Osteocyte (in vitro differentiated cells): ENCODE measurements at places on chromosomes 7 and 10. TPM values are rescaled to one million over a fixed set of nuclear protein-coding genes. Genes with fewer than 3 reads are reported as not detected.

- no peaks in the 10 kb centered on the region for H3K4me1 ChIP-seq
- peaks cover 18% of the 10 kb centered on the region for H3K36me3 ChIP-seq
- no peak overlapping the region for H3K4me3 ChIP-seq
Observed at GRCh38 chr7:39659356-39660013, 36.1 kb downstream of the RALA start.

DNA sequence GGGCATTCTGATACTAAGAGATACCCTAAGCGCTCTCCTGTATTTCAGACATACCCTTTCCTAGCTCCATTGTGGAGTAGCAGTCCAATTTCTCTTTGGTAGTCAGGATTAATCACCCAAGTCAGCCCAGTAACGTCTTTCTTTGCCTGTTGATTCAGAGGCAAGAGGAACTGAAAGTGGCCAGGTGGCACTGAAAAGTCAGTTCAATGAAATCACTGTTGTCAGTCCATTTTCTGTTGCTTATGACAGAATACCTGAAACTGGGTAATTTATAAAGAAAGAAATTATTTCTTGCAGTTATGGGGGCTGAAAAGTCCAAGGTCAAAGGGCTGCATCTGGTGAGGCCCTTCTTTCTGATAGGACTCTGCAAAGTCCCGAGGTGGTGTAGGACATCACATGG, 40.2 kb downstream of the ANKRD61 start:
- no peak overlapping the region for H3K27ac ChIP-seq
- no peaks in the 10 kb centered on the region for H3K36me3 ChIP-seq
- no peak for DNase-seq
- no peaks in the 10 kb centered on the region for H3K4me1 ChIP-seq
- no peaks in the 10 kb centered on the region for H3K27me3 ChIP-seq

VGF gene
- 0.16 and 0.24 TPM in 2 replicates for total RNA-seq

DNA sequence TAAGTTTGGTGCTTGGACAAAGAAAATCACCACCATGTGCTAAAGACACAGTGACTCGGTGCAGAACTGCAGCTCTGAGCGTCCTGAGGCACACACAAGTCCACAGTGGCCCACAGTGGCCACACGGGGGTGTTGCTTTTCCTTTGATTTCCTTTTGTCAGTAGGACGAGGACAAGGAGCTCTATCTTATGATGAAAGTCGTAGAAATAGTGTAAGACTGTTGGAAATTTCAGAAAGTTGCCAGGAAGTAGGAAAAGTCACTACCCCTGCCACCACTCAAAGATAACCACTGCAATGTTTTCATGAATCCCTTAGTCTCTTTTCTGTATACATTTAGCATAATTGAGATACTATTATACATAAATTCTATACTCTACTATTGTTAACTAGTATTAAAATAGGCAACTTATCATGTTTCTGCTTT, 146.0 kb downstream of the TNS3 start:
- no peaks in the 10 kb centered on the region for H3K27me3 ChIP-seq
- peaks cover 8% of the 10 kb centered on the region for H3K4me1 ChIP-seq
- DNase-seq: no peak
- H3K4me3 ChIP-seq: no peak overlapping the region
- peak overlapping the region; percentile 43 for H3K27ac ChIP-seq
- peaks cover 24% of the 10 kb centered on the region for H3K36me3 ChIP-seq

AZGP1 gene
- not detected in 2 replicates for total RNA-seq

AOC1 gene
- total RNA-seq: not detected in 2 replicates

GRCh38 chr10:68594405-68594804, 34.3 kb downstream of the TET1 start:
- peak; percentile 75 for DNase-seq
- peak overlapping the region; percentile 87 for H3K27ac ChIP-seq
- peaks cover 27% of the 10 kb centered on the region for H3K4me1 ChIP-seq
- H3K4me3 ChIP-seq: no peak overlapping the region

GRCh38 chr7:84281518-84281917, 86.9 kb upstream of the SEMA3A start:
- no peaks in the 10 kb centered on the region for H3K27me3 ChIP-seq
- H3K36me3 ChIP-seq: no peaks in the 10 kb centered on the region
- no peak overlapping the region for H3K4me3 ChIP-seq
- H3K4me1 ChIP-seq: peaks cover 11% of the 10 kb centered on the region
- DNase-seq: no peak

DNA sequence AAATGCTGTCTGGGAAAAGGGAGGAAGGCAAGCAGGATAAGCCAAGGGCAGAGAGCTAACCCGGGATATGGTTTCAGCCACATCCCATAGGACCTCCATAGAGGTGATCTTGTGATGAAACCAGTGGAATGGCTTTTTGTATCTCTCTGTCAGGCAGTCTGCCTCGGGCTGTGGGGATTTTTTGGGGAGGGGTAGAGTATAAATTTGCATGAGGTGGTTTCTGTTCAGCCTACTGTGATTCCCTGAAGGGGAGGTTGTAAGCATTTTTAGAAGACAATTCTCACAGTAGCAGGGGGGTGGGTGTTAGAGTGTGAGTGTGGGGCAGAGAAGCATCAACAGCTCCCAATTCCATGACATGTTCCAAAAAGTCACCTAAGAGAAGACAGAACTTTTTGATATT, 11.8 kb downstream of the OR9A2 start:
- DNase-seq: no peak
- peaks cover 6% of the 10 kb centered on the region for H3K36me3 ChIP-seq
- peak overlapping the region; percentile 93 for H3K27ac ChIP-seq
- no peaks in the 10 kb centered on the region for H3K27me3 ChIP-seq
- H3K4me1 ChIP-seq: peaks cover 55% of the 10 kb centered on the region
- no peak overlapping the region for H3K4me3 ChIP-seq

- H3K4me3 ChIP-seq: no peak overlapping the region
- no peak for DNase-seq
- no peaks in the 10 kb centered on the region for H3K36me3 ChIP-seq
- no peak overlapping the region for H3K27ac ChIP-seq
- H3K4me1 ChIP-seq: no peaks in the 10 kb centered on the region
Observed at GRCh38 chr10:120342115-120342714, 114.8 kb upstream of the PLPP4 start.

GRCh38 chr7:26199301-26200037, 1.1 kb downstream of the HNRNPA2B1 start:
- H3K4me3 ChIP-seq: peak overlapping the region; percentile 99
- peaks cover 56% of the 10 kb centered on the region for H3K36me3 ChIP-seq
- no peak for DNase-seq

DNA sequence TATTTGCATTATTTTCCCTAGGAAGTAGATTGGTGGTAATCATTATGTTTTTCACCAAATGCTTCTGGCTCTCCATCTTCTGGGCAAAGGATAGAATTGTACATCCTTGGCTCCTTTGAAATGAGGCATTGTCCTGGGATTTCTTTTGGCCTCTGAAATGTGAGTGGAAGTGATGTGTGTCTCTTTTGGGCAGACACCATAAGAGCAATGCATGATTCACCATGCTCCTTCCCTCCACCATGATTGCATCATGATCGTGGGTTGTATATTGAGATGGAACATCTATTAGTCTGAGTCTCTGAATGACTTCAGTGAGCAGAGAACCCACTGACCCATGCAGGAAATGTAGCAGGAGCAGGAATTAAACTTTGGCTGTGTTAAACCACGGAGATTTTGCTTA, 49.2 kb downstream of the ADRA2A start:
- peaks cover 2% of the 10 kb centered on the region for H3K27me3 ChIP-seq
- H3K4me3 ChIP-seq: no peak overlapping the region
- H3K27ac ChIP-seq: no peak overlapping the region
- H3K36me3 ChIP-seq: no peaks in the 10 kb centered on the region
- peak; percentile 5 for DNase-seq

DNA sequence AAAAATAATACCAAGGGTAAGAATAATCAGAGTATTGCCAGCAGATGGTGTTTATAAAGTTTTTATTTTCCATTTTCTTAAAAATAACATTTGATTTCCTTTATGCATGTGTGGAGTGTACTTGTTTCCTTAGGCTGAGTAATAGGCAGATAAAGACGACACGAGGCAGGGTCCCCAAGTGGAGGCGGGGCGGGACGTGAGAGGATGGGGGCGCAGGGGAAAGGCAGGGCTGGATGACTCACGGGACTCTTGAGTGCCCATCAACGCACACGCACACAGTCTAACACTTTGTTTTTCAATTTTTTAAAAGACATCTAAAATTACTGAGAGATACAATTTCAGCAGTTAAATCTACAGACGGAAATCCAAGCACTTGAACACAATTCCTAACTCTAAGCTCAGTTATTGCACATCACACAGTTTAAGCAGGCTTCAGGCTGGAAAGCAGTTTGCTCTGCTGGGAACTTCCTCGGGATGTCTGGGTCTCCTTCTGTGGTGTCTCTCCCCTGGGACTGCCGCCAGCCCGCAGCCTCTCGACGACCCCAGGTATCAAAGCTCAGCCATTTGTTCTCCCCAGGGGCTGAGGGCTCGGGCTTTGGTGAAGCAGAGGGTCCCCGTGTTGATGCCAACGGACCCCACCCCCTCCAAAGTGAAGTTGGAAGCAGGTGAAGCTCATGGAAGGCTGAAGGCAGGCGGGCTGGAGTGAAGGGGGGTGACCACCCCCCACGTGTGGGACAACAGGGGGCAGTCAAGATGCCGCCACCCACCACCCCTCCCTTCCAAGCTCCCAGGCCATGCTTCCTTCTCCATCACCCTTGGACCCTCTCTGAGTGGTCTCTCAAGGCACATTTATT, 29.1 kb downstream of the SPOCK2 start:
- no peak for DNase-seq
- H3K27ac ChIP-seq: peak overlapping the region; percentile 29
- H3K27me3 ChIP-seq: peaks cover 6% of the 10 kb centered on the region
- peaks cover 12% of the 10 kb centered on the region for H3K4me1 ChIP-seq
- no peak overlapping the region for H3K4me3 ChIP-seq
- no peaks in the 10 kb centered on the region for H3K36me3 ChIP-seq

DNA sequence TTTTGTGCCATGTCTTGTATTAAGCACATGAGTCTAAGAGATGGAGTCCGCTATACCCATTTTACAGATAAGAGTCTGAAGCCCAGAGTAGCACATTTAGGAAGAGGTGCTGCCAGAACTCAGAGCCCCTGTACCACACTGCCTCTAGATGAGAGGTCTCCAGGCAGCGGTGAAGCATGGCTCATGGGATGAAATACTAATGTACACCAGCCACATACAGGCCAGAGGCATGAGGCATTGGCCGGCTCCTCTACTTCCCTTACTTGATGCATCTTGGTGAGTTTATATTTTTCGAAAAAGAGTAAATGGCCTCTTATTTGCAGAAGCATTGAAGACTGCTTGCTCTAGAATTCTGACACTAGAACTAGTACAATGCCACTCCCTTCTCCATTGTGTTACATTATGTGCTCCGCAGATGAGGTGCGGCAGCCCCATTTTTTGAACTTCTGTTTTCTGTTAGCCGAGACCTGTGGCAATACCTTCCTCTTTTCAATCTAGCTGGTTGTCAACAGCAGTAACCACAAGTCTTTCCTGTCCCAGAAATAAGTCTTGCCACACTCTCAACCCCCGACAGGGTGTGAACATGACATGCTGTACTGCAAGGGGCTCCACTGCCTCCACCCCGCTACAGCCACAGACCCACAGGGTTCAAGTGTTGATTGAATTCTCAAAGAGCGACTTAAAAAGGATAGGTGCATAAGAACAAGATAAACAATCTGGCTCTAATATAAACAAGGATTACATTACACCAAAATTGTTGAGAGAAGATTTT, 145.3 kb downstream of the CELF2 start:
- no peaks in the 10 kb centered on the region for H3K36me3 ChIP-seq
- no peak overlapping the region for H3K27ac ChIP-seq
- DNase-seq: peak; percentile 21

DNA sequence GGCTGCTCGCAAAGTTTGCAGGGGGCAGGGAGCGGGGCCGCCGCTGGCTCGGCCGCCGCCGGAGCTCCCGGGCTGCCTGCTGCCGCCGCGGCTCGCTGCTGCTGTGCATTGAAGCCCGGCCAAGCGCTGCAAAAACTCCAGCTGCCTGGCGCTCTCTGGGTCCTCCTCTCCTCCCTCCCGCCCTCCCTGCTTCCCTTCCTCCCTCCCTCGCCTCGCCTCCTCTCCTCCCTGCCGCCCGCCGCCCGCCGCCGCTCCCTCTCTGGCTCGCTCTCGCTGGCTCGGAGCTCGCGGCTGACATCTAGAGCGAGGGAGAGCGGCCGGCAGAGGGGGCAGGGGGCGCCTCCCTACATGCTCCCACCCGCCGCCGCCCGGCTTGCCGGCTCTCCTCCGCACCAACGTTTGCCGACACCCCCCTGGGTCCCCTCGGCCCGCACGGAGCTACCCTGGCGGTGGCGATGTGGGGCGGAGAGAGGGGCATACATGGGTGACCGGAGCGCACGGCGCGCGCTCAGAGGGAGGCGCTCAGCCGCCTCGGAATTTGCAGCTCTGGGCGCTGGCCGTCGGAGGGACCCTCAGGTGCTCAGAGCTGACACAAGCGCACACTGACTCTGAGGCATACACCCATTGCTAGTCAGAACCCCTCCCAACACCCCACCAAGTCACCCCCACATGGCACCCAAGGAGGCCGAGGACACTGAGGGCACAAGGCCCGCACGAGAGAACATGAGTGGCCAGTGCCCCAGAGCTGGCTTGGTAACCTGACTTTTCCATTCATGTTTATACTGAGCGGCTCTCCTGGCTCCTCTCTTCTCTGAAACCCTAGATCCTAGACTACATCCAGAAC, 1.2 kb upstream of the PLXNA4 start:
- DNase-seq: peak; percentile 92
- peaks cover 37% of the 10 kb centered on the region for H3K4me1 ChIP-seq

MCU gene
- 29.4 and 31.4 TPM in 2 replicates for total RNA-seq

DNA sequence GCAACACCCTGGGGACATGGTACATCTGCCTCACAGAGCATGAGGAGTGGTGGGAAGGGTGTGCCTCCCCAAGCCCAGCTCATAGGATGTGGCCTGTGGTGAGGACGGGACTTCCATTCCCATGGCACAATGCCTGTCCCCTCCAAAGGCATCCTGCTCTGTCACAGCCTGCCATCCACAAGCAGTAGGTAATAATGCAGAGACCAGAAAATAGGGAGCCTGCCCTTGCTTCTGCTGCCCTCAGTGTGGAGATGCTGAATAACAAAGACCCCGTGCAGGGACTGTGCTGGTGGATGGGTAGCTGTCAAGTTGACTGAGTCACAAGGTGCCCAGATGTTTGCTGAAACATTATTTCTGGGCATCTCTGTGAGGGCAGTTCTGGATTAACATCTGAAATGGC, 199.9 kb upstream of the GRB10 start:
- no peak for DNase-seq
- peaks cover 2% of the 10 kb centered on the region for H3K4me1 ChIP-seq
- no peak overlapping the region for H3K27ac ChIP-seq
- H3K36me3 ChIP-seq: no peaks in the 10 kb centered on the region
- H3K27me3 ChIP-seq: peaks cover 25% of the 10 kb centered on the region
- H3K4me3 ChIP-seq: no peak overlapping the region

DNA sequence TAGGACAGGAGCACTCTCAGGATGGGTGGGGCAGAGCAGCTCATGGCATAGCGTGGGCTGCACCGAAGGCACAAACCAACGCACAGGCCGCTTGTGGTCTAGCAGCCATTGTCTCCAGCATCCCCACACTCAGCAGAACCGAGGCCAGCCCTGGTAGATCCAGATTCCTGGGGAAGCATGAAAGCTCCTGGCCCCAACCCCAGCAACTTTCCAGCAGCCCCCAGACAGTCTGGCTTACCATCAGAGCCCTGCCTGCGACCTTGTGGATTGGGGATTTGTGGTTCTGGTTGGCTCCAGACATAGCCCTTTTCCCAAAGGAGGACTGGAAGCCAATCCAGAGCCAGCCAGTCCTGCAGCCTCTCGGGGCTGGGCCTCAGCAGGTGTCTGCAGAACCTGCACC, 33.8 kb upstream of the MGMT start:
- no peak overlapping the region for H3K4me3 ChIP-seq
- H3K27ac ChIP-seq: no peak overlapping the region
- H3K27me3 ChIP-seq: no peaks in the 10 kb centered on the region
